G401 (cell line): ENCODE measurements at places on chromosomes 11 and 22. TPM values are rescaled to one million over a fixed set of nuclear protein-coding genes. Genes with fewer than 3 reads are reported as not detected.
A peak's percentile ranks its signal among the peaks of the same experiment; 100 is the strongest.

- DNase-seq, result no peak
Measured at GRCh38 chr22:24995649-24996180, 43.2 kb downstream of the KIAA1671 start.

- no peak for DNase-seq
Measured at GRCh38 chr22:29080106-29080975, 7.5 kb downstream of the KREMEN1 start.

DNA sequence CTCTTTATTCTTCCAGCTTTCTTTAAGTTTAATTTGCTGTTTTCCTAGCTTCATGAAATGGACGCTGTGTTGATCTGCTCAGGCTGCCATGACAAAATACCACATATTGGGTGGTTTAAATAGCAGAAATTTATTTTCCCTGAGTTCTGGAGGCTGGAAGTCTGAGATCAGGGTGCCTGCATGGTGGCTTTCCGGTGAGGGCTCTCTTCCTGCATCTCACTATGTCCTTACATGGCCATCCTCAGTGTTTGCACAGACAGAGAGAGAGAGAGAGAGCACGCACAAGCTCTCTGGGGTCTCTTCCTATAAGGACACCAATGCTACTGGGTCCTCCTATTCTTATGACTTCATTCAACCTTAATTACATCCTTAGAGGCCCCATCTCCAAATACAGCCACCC is 28.7 kb downstream of the MCAM start:
- DNase-seq, result no peak

GRCh38 chr11:124899383-124900145 is 1.9 kb upstream of the ROBO4 start:
- DNase-seq, result no peak

DNA sequence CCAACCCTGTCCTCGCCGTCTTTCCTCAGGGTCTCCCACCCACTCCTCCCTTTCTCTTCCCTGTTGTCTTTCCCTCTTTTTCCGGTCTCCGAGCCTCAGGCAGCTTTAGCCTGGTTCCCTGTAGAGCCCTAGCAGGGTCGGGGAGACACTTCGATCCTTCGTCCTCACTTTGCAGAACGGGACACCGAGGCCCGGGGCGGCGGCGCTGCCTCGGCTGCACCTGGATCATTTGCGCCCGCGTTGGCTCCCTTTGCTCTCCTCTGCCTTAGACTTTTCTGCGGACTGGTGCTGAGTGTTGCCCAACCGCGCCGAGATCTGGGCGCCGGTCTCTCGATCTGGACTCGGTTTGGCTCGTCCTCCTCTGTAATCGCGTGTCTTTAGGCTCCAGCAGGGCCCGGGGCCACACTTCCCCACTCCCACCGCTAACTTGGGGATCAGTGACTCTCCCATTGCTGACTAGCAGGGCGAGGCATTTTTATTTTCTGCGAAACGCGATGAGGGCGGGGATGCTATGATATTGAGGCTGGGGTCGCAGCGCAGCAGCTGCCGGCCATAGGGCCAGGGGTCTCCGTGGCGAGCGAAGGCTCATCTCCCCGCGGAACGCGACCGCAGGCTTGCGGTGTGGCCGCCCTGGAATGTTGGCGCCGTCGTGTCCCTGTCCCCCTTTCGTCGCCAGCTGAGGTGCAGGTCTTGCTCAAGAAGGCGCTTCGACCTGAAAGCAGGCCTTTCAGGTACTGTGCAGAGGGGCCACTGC is 1.6 kb upstream of the E2F8 start:
- DNase-seq, result no peak

GRCh38 chr11:133366147-133366546 is 166.2 kb downstream of the OPCML start:
- peak; percentile 5 for DNase-seq

- peak; percentile 64 for DNase-seq
Measured at GRCh38 chr22:46563381-46564083, 26.1 kb upstream of the CELSR1 start.

- no peak for DNase-seq
Measured at GRCh38 chr22:37741312-37741795, 44.5 kb downstream of the TRIOBP start.

MSANTD4 gene
- total RNA-seq, result 29.8 and 30.1 TPM in 2 replicates

ISX gene
- not detected in 2 replicates for total RNA-seq

KRTAP5-1 gene
- not detected in 2 replicates for total RNA-seq

SCUBE1 gene
- total RNA-seq, result 10.4 and 28.9 TPM in 2 replicates

CFAP300 gene
- total RNA-seq, result not detected in 2 replicates
